ENCODE measurements at places on chromosomes 13 and 19.

DNA sequence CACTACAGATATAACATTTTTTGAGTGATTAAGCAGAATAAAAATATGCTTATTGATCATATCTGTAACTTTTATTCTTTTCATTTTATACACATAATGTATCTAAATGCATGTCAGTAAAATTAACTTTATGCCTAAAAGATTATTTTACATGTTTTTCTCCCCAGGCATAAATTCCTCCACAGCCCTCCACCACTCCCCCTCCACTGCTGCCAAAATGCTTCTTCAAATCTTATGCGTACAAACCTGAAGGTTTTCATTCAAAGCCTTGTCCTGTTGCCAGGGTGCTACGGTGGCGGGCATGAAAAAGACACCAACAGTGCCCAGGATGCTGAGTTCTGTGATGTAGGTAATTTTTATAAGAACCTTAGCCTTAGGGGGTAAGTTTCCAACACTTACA, 52.9 kb downstream of the PARP4 start:
- no peak for DNase-seq

DNA sequence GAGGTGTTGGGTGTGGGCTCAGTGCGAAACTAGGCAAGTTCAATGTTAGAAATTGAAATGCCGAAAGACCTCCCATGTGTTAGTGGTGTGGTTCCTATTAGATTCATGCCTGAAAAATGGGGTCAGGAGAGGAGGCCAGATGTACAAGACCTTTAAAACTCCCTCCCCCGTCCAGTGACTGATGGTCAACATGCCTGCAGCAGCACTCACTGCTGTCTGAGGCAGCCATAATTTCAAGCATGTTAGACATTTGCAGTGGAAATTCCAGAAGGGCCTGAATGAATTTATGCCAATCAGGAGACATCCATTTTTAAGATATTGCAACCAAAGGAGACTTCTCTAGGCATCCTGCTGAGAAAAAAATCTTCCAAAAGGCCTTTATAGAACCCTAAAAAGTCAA, 426.9 kb upstream of the NBEA start:
- DNase-seq, result no peak

GRCh38 chr19:39402346-39403300, 4.0 kb upstream of the ZFP36 start:
- peak; percentile 39 for DNase-seq

DNA sequence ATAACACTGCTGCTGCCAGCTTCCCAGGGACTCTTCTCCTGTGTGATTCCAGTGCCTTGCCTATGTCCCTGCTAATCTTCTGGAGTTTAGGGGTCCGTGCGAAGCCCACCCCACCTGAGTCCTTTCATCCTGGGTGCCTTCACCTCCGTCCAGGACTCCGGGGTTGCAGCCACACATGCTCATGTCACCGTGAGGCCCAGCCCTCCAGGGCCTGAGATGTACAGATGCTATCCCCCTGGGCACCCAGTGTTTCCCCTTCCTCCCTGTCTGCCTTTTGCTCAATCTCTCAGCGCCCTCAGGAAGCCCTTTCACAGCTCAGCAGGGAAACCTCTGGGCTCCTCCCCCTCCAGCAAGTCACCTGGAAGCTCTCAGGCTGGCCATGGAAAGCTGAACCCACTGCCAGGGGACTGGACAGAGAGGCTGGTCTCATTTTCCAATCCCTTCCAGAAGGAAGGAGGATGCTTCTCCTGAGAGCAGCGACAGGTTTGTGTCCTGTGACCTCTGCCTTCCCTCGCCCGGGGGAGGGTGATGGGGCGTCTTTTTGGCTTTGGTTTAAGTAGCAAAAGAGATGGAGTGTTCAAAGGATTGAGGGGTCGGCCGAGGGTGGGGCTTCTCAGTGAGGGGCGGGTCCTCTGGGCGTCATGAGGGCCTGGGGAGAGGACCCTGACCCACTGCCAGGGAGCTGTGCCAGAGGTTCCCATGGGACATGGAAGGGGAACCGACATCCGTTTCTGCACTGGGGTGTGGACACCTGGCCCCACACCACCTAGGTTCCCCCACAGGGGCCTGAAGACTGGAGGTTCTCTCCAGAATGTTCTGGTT, 30.8 kb upstream of the TFDP1 start:
- DNase-seq, result no peak

GRCh38 chr19:57947419-57948134, at the start of gene ZNF256:
TSS of gene ZNF256 (minus strand) at chr19:57947706. CDS start at chr19:57947474, 232 bp downstream.
- DNase-seq, result peak; percentile 92

DNA sequence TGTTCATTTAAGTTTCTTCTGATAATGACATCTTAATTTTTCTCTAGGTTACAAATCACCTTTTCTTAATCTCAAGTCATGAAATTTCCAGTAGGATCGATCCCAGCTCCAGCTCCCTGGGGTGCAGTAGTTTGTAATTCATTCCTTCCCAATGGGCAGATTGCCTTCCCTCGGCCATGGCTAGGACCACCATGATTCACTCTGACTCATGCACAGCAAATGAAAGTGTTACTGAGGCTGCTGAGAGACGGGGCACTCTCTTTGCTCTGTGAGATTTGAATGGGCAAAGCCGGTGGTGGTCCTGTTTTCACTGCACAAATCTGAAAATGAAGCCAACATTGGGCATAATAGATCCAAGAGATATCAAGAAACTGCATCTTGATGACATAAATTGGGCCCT, 202.8 kb upstream of the IRS2 start:
- DNase-seq, result no peak

GRCh38 chr19:37867831-37868230, 38.6 kb downstream of the WDR87 start:
- DNase-seq, result no peak

GRCh38 chr13:61144301-61144700, 271.3 kb downstream of the PCDH20 start:
- DNase-seq, result no peak

All from NCI-H1694 treated with DMSO at 0.1 percent for 48 hours (cell line).